Muscle of leg (tissue), 16 donors: ENCODE measurements at places on chromosomes 13 and 19. TPM values are rescaled to one million over a fixed set of nuclear protein-coding genes. Genes with fewer than 3 reads are reported as not detected.

- no peak overlapping the region for H3K27ac ChIP-seq
- peaks cover 92% of the 10 kb centered on the region for H3K36me3 ChIP-seq
- no peak overlapping the region for H3K4me3 ChIP-seq
- DNase-seq, result no peak
- no peaks in the 10 kb centered on the region for H3K4me1 ChIP-seq
Observed at GRCh38 chr19:35733180-35734125, 8.8 kb downstream of the IGFLR1 start.

DNA sequence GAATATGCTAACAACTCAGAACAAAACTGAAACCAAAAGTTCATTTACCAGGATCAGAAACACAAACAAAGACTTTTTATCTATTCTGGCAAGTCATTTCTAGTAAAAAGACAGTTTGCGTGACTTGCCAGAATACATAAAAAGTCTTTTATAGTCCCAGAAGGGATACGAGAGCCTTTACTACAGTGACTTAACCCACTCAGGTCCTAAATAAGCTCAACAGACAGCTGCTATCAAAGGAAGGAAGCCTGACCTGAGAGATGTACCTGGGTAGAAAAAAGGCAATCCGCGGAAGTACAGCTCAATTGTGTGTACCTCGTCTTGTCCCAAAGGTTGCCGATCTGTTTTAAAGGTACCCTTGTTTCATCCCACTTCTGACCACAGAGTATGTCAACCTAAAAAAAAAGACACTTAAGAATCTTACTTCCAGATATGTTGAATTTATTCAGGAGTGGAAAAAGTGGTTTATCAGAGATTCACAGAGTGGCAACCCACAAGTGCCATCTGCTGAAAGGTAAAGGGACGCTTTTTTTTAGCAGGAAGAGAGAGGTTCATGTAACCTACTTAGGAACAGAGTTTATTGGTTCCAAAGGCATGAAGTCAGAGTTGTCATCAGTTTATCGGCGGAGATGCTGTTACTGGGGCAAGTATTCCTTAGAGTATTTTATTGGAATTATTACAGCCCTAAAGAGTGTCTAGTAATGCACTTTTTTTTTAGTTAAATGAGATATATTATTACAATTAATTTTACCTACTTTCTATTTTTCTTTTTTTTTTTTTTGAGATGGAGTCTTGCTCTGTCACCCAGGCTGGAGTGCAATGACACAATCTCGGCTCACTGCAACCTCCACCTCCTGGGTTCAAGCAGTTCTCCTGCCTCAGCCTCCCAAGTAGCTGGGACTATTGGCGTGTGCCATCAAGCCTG, 69.7 kb upstream of the C1QTNF9B start:
- no peaks in the 10 kb centered on the region for H3K27me3 ChIP-seq
- no peaks in the 10 kb centered on the region for H3K4me1 ChIP-seq
- no peak overlapping the region for H3K27ac ChIP-seq

- H3K27me3 ChIP-seq, result no peaks in the 10 kb centered on the region
- peaks cover 34% of the 10 kb centered on the region for H3K4me1 ChIP-seq
- H3K36me3 ChIP-seq, result no peaks in the 10 kb centered on the region
- H3K4me3 ChIP-seq, result no peak overlapping the region
Observed at GRCh38 chr13:40379794-40380578, 286.5 kb downstream of the FOXO1 start.

DNA sequence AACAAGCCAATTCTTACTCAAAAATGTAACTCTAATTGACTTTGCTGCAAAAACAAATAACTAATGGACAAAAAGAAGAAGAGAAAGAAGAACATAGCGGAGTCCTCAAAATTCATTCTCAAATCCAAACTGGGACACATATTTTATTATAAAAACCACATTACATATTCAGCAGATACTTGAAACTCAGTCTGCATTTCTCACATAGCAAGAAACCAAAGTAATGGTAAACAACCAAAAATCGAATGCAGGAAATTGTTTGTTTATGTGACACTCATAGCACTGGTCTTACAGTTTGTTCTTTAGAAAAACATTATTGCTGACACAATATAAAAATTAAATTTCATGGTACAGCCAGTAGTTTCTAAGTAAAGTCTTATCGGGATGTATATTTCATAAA, 789.8 kb downstream of the SLITRK6 start:
- H3K36me3 ChIP-seq, result no peaks in the 10 kb centered on the region
- no peak overlapping the region for H3K4me3 ChIP-seq
- no peak overlapping the region for H3K27ac ChIP-seq

CCDC106 gene
- polyA plus RNA-seq, result 16.1 TPM
